ENCODE measurements at places on chromosomes 13 and 19. TPM values are rescaled to one million over a fixed set of nuclear protein-coding genes. Genes with fewer than 3 reads are reported as not detected.
A peak's percentile ranks its signal among the peaks of the same experiment; 100 is the strongest.

DNA sequence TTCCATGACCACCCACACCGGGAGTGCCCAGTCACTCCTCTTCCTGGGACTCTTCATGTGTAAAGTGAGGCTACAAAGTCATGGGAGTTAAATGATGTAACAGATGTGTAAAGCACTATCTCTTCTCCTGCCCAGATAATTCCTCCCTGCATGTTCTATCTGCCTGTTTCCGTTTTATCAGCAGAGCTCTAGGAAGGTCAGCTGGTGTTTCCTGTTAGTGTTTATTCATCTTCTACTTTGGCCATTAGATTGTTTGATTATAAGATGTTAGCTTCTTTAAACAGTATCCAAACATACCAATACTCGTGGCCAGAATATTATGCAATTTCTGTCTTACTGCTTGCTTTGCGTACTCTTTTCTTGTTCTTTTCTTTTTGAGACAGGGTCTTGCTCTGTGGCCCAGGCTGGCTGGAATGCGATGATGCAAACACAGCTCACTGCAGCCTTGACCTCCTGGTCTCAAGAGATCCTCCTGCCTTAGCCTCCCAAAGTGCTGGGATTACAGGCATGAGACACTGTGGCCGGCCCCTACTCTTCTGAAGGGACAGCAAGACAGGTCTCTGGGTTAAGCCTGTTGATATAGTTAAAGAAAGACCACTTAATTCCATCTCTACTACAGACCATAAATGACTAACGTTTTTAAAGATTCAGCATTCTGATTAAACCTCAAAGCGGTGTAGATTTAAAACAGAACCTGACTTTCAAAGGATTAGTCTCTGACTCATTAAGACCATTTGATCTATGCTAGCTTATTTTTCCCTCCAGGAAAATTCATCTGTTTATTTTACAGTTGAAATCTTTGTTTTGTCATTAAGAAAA is 97.4 kb upstream of the AKAP11 start:
- H3K27ac ChIP-seq, result no peak overlapping the region
- no peaks in the 10 kb centered on the region for H3K27me3 ChIP-seq
- DNase-seq, result no peak
- H3K4me3 ChIP-seq, result no peak overlapping the region

GRCh38 chr19:3145909-3146676 is 10.3 kb downstream of the GNA15 start:
- no peaks in the 10 kb centered on the region for H3K36me3 ChIP-seq
- no peak overlapping the region for H3K4me3 ChIP-seq
- H3K4me1 ChIP-seq, result peaks cover 18% of the 10 kb centered on the region
- H3K27ac ChIP-seq, result peak overlapping the region; percentile 52
- DNase-seq, result no peak
- no peaks in the 10 kb centered on the region for H3K27me3 ChIP-seq

DNA sequence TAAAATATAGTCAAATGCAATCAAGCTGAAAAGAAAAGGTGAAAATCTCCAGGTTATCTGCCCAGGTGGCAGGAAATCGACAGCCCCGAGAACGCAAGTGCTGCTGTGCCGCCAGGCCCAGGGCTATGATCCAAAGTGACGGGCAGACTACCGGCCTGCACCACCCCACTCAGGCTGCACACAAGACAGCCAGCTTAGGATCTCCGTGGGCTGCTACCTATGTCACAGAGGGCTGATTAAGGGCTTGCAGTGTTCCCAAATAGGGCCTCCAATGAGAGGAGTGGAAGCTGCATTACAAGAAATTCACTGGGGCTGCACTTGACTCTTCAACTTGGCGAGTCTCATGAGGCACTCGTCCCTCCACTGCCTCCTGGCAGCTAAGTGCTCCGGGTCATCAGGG is 121.8 kb downstream of the CRYL1 start:
- DNase-seq, result no peak
- H3K4me3 ChIP-seq, result no peak overlapping the region
- no peak overlapping the region for H3K27ac ChIP-seq
- no peaks in the 10 kb centered on the region for H3K4me1 ChIP-seq
- no peaks in the 10 kb centered on the region for H3K27me3 ChIP-seq

The OSCAR gene
- 0.13 TPM for total RNA-seq

DNA sequence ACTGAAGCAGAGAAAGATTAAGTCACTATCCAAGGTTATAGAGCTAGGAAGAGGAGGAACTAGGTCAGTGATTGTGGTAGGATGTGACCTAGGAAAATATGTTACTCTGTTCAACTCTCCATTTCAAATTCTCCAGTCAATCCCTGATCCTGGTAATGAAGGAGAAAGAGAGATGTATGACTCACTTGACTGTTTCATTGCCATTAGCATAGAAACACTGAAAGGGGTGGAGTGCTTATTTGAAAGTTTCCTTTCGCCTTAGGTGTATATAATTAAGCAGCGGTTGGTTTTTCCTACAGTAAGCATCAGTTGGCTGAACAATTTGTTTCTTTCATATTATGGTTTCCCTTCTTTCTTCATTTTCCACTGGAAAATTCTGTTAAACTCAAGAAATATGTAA is 198.1 kb upstream of the CSNK1A1L start:
- DNase-seq, result no peak
- H3K4me3 ChIP-seq, result no peak overlapping the region
- no peak overlapping the region for H3K27ac ChIP-seq
- H3K4me1 ChIP-seq, result no peaks in the 10 kb centered on the region

- H3K4me1 ChIP-seq, result no peaks in the 10 kb centered on the region
- H3K27me3 ChIP-seq, result no peaks in the 10 kb centered on the region
- no peak overlapping the region for H3K4me3 ChIP-seq
Observed at GRCh38 chr19:8259922-8260247, 48.3 kb downstream of the CD320 start.

GRCh38 chr13:67015976-67016600 is 214.0 kb downstream of the PCDH9 start:
- no peaks in the 10 kb centered on the region for H3K4me1 ChIP-seq
- H3K36me3 ChIP-seq, result no peaks in the 10 kb centered on the region
- no peaks in the 10 kb centered on the region for H3K27me3 ChIP-seq
- H3K27ac ChIP-seq, result no peak overlapping the region

GRCh38 chr13:52156724-52157261 is 2.6 kb downstream of the NEK3 start:
- no peak for DNase-seq
- no peaks in the 10 kb centered on the region for H3K27me3 ChIP-seq
- no peak overlapping the region for H3K4me3 ChIP-seq
- H3K27ac ChIP-seq, result no peak overlapping the region

DNA sequence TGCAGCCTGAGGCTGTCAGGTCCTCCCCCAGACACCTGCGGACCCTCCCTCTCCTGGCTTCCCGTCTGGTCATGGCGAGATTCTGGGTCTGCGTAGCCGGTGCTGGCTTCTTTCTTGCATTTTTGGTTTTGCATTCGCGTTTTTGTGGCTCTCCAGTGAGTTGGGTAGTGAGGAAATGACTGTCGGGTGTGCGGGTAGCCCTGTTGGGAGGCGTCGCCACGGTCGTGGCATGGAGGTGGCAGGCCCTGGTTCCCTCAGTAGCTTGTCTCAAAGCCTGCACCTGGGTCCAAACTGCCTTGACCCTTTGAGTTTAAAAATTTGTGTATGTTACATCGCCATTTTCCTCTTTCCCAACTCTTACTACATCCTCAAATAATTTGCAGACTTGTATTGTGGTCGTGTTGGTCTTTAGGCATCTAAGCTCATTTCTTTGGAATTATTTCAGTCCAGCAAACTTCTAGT is 344 bp downstream of the NHLRC3 start:
- H3K27ac ChIP-seq, result peak overlapping the region; percentile 93
- no peaks in the 10 kb centered on the region for H3K27me3 ChIP-seq
- H3K36me3 ChIP-seq, result no peaks in the 10 kb centered on the region
- H3K4me1 ChIP-seq, result peaks cover 5% of the 10 kb centered on the region
- H3K4me3 ChIP-seq, result peak overlapping the region; percentile 95

The NFKBIB gene
- 54.6 TPM for total RNA-seq

The ZNF490 gene
- total RNA-seq, result 8.4 TPM

DNA sequence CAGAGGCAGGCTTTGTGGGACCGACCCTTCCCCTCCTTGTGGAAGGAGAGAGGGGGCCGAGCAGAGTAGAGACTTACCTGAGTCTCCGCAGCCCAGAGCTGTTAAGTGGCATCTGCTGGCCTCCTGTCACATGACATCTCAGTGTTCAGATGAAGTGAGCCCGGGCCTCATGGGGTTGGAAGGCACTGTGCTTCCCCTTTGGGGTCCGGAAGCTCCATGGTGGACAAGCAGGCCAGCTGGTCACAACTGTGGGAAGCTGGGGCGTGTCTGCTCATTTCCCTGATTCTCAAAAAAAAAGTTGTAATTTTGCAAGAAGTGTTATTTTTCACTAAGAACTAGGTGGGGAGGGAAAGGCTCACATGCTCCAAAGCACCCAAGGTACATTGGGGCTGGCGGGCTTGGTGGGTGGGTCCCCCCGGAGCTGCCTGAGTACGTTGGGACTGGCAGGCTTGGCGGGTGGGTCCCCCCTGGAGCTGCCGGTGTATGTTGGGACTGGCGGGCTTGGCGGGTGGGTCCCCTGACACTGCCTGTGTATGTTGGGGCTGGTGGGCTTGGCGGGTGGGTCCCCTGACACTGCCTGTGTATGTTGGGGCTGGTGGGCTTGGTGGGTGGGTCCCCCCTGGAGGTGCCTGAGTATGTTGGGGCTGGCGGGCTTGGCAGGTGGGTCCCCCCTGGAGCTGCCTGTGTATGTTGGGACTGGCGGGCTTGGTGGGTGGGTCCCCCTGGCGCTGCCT is 18.2 kb upstream of the DCUN1D2 start:
- peaks cover 9% of the 10 kb centered on the region for H3K36me3 ChIP-seq
- H3K4me1 ChIP-seq, result no peaks in the 10 kb centered on the region
- no peak for DNase-seq
- no peak overlapping the region for H3K4me3 ChIP-seq
- H3K27ac ChIP-seq, result no peak overlapping the region

- H3K4me1 ChIP-seq, result no peaks in the 10 kb centered on the region
- no peaks in the 10 kb centered on the region for H3K36me3 ChIP-seq
- H3K4me3 ChIP-seq, result no peak overlapping the region
Observed at GRCh38 chr13:37640499-37640898, 41.9 kb upstream of the POSTN start.

- H3K36me3 ChIP-seq, result no peaks in the 10 kb centered on the region
- no peaks in the 10 kb centered on the region for H3K4me1 ChIP-seq
- H3K4me3 ChIP-seq, result no peak overlapping the region
- no peaks in the 10 kb centered on the region for H3K27me3 ChIP-seq
- DNase-seq, result no peak
Observed at GRCh38 chr19:53909471-53910169, 542 bp downstream of the CACNG7 start.

The CLEC4M gene
- 0.16 TPM for total RNA-seq

The ZNF610 gene
- total RNA-seq, result 1.2 TPM
